Pulmonary artery endothelial cell (primary cell): ENCODE measurements at places on chromosomes 4 and X. TPM values are rescaled to one million over a fixed set of nuclear protein-coding genes. Genes with fewer than 3 reads are reported as not detected.

Gene GIMD1
- not detected in 2 replicates for total RNA-seq

Gene RPS6KA6
- total RNA-seq, result 0.20 and 0.95 TPM in 2 replicates

Gene MYL5
- total RNA-seq, result 6.3 and 13.5 TPM in 2 replicates

Gene NDNF
- not detected in 2 replicates for total RNA-seq

Gene MAPK10
- total RNA-seq, result 0.04 and 0.20 TPM in 2 replicates

Gene SASH3
- total RNA-seq, result not detected in 2 replicates

Gene RPL36A
- total RNA-seq, result 735 and 865 TPM in 2 replicates

Gene UGT2A1
- total RNA-seq, result 0.53 and 1.1 TPM in 2 replicates

Gene FMR1NB
- not detected in 2 replicates for total RNA-seq

Gene PDZD4
- total RNA-seq, result 0.20 and 0.25 TPM in 2 replicates

Gene MAGEA1
- 0.07 TPM in 1 of 2 replicates, not detected in the other for total RNA-seq

Gene CMC4
- 11.3 and 11.8 TPM in 2 replicates for total RNA-seq

Gene HAUS7
- total RNA-seq, result 25.3 and 32.1 TPM in 2 replicates

Gene KCND1
- total RNA-seq, result 0.13 and 0.32 TPM in 2 replicates

Gene PPEF2
- total RNA-seq, result not detected in 2 replicates

Gene RAB41
- total RNA-seq, result not detected in 2 replicates

Gene NPNT
- under 0.01 and 0.11 TPM in 2 replicates for total RNA-seq

Gene BMPR1B
- total RNA-seq, result 0.13 and 0.21 TPM in 2 replicates

Gene EDNRA
- total RNA-seq, result 0.07 TPM in 2 replicates

Gene SPINK2
- total RNA-seq, result not detected in 2 replicates

Gene OTUD6A
- total RNA-seq, result not detected in 2 replicates

Gene IBSP
- not detected in 2 replicates for total RNA-seq

Gene CENPVL1
- not detected in 2 replicates for total RNA-seq

Gene MAGEA2
- not detected in 2 replicates for total RNA-seq

Gene TCEAL6
- total RNA-seq, result not detected in 2 replicates

Gene CDKL2
- total RNA-seq, result 0.13 and 0.39 TPM in 2 replicates

Gene LPAR4
- total RNA-seq, result under 0.01 TPM in 1 of 2 replicates, not detected in the other

Gene GPR50
- total RNA-seq, result not detected in 2 replicates

Gene HHIP
- total RNA-seq, result 217 and 481 TPM in 2 replicates

Gene S100G
- not detected in 2 replicates for total RNA-seq

Gene PABPC5
- total RNA-seq, result 0.92 and 2.0 TPM in 2 replicates

Gene DUX4
- total RNA-seq, result not detected in 2 replicates

Gene DMP1
- not detected in 2 replicates for total RNA-seq

Gene POU3F4
- total RNA-seq, result not detected in 2 replicates

Gene SSX2B
- total RNA-seq, result not detected in 2 replicates

Gene LAMP2
- 141 and 142 TPM in 2 replicates for total RNA-seq

Gene MAGED1
- total RNA-seq, result 59.3 and 85.8 TPM in 2 replicates

Gene PABPC1L2B
- total RNA-seq, result not detected in 2 replicates

Gene RIBC1
- 0.26 and 0.32 TPM in 2 replicates for total RNA-seq

Gene BGN
- 22.9 and 35.6 TPM in 2 replicates for total RNA-seq

Gene MAGEB10
- not detected in 2 replicates for total RNA-seq
